RPMI7951 (cell line): ENCODE measurements at places on chromosomes 13 and 19.

GRCh38 chr13:101614491-101614890, 162.0 kb downstream of the ITGBL1 start:
- no peak for DNase-seq

GRCh38 chr19:4061178-4061682, 5.5 kb downstream of the ZBTB7A start:
- no peak for DNase-seq

GRCh38 chr19:8085598-8086408, 33.2 kb downstream of the CCL25 start:
- DNase-seq: peak; percentile 13

- DNase-seq: no peak
These were observed 12.8 kb downstream of the MOB3A start for GRCh38 chr19:2083174-2083854.

- DNase-seq: no peak
These were observed 632.3 kb downstream of the SLITRK6 start for GRCh38 chr13:85166891-85167290.

DNA sequence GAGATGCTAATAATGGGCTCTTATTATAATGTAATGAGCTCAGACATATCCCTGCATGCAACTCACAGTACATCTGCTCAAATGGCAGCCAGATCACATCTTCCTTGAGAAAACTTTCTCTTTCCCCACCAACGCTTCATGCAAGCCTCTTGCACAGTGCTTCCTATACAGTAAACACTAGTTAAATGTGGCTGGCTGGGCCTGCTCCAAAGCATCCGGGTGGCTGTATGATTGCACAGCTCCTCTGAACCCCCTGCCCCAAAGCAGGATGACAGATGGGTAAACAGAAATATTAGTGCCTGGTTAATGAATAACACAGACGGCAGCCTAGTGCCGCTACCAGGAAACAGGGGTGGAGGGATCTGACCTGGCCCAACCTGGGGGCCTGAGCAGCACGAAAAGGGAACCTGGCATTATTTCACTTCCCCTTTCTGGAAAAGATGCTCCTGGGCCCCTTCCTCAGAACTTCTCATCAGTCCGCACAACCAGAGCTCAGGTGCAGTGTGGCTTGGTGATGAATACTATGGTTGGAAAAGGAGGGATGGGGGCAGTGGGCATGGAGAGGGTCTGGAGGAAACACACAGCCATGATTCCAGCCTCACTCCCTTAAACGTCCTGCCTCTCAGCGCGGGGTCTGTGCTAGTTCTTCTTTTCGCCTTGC, 10.8 kb downstream of the FFAR2 start:
- no peak for DNase-seq

DNA sequence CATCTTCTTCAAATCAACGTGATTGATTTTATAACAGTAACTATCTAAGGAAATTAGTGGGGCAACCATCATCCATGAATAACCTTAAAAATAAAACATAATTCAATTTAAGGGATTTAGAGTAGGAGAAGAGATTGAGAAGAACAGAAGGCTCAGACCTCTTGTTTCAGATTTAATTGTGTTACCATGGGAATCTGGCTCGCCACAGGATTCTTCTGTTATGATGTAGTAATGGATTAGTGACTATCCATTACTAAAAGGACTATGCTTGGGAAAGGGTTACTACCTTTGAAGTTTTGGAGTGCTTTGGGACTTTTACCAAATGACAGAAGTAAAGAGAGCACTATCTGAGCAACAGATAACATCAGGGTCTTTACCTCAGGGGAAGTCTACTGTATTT, 13.2 kb downstream of the FREM2 start:
- DNase-seq: no peak

DNA sequence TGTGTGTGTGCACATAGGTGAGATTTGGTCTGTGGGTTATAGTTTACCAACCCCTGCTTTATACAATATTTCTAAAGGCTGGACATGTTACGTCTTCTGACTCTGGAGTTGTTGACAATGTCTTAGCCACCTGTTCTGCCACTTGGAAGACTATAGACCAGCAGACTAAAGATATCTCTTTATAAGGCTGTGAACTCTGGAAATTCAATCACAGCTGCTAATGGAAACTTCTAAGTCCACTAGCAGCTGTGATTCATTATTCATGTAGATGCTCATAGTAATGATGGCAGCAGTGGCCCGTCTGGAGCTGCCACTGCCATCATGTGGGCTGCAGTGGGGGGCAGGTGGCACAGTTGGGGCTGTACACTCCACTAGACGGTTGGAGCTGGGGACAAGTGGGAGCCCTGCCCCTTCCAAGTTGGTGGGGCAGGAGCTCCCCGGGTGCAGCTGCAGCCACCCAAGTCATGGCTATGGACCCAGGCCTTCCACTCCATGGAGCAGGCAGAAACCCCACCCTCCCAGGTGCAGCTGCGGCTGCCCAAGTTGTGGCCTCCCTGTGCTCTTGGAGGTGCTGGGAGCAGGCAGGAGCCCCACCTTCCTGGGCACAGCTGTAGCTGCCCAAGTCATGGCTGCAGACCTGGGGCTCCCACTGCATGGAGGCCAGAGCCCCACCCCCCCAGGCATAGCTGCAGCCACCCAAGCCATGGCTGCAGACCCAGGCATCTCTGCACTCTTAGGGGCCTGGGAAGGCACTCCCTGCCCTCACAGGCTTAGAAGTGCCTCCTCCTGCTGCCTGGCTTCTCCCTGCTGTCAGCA, 8.8 kb downstream of the IGFL4 start:
- DNase-seq: no peak

- peak; percentile 55 for DNase-seq
These were observed 94.0 kb downstream of the KLF12 start for GRCh38 chr13:74040200-74040599.
